ENCODE measurements at places on chromosomes 2 and 18. TPM values are rescaled to one million over a fixed set of nuclear protein-coding genes. Genes with fewer than 3 reads are reported as not detected.
A peak's percentile ranks its signal among the peaks of the same experiment; 100 is the strongest.

The DES gene
- total RNA-seq: 21,224 TPM

The EPHA4 gene
- total RNA-seq: 18.8 TPM

The LRATD1 gene
- total RNA-seq: 4.9 TPM

- peak; percentile 33 for DNase-seq
- no peaks in the 10 kb centered on the region for H3K36me3 ChIP-seq
- peaks cover 19% of the 10 kb centered on the region for H3K4me1 ChIP-seq
- no peaks in the 10 kb centered on the region for H3K27me3 ChIP-seq
- peak overlapping the region; percentile 30 for H3K4me3 ChIP-seq
- H3K27ac ChIP-seq: peak overlapping the region; percentile 72
Measured at GRCh38 chr2:144449028-144449406, 70.9 kb downstream of the ZEB2 start.

DNA sequence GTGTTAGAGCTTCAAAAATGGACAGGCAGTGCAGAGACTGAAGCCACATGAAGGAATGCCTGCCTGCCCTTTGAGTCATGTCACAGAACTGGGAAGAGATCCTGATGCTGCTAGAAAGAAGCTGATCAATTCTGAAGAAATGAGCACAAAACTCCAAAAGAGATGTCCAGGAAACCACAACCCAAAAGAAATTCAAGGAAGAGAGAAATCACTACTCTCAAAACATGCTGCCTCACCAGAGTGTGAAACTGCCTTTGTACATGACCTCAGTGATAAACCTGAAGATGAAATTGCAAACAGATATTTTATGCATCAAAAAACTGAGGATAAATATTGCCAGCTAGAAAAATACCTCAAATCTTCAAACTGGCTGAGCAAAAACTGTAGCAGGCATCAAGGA lies 20.5 kb downstream of the USP40 start:
- H3K4me3 ChIP-seq: no peak overlapping the region
- H3K27ac ChIP-seq: no peak overlapping the region
- no peaks in the 10 kb centered on the region for H3K27me3 ChIP-seq

GRCh38 chr2:214139630-214140284 lies 271.1 kb upstream of the VWC2L start:
- no peak overlapping the region for H3K4me3 ChIP-seq
- no peak for DNase-seq
- H3K36me3 ChIP-seq: no peaks in the 10 kb centered on the region
- no peak overlapping the region for H3K27ac ChIP-seq
- no peaks in the 10 kb centered on the region for H3K27me3 ChIP-seq
- no peaks in the 10 kb centered on the region for H3K4me1 ChIP-seq

DNA sequence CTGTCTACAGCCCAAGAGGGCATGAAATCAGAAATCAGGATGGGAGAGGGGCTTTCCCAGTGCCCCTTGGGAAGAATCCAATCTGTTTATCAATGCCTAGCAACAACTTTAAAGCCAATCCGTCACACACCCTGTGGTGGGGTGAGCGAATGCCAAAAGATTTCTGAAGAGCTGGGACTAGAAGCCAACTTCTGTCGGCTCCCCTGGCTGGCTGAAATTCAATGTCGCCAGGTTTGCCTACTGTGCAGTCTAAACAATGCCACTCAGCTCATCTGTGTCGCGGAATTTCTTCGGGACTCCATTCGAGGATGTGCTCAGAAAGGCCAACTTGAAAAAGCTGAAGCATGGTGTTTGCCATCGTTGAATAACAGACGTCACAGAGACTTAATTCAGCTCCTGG lies 31.5 kb upstream of the NCKAP5 start:
- H3K27ac ChIP-seq: no peak overlapping the region
- peaks cover 5% of the 10 kb centered on the region for H3K4me1 ChIP-seq
- no peak overlapping the region for H3K4me3 ChIP-seq
- DNase-seq: no peak
- H3K27me3 ChIP-seq: no peaks in the 10 kb centered on the region

GRCh38 chr2:234308813-234309195 lies 188.1 kb downstream of the ARL4C start:
- DNase-seq: peak; percentile 18
- no peaks in the 10 kb centered on the region for H3K36me3 ChIP-seq
- no peak overlapping the region for H3K27ac ChIP-seq
- H3K4me3 ChIP-seq: no peak overlapping the region
- H3K4me1 ChIP-seq: no peaks in the 10 kb centered on the region

DNA sequence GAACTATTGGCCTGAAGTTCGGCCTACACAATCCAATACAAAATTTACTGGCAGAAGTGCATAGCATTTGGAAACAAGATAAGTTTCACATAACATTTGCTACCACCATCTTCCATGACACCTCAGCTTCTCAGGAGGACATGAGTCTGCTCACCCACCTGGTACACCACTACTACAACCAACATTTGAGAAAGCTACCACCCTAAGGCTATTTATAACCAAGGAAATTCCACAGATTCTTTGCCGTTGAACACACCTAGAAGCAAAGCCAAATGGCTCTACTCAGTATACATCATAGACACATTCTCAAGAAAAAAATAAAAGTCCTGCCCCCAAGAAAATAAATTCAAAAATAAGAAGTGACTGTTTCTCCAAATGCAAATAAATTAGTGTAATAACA lies 145.3 kb downstream of the SPAG16 start:
- H3K4me1 ChIP-seq: no peaks in the 10 kb centered on the region
- no peak overlapping the region for H3K27ac ChIP-seq
- no peak for DNase-seq
- no peak overlapping the region for H3K4me3 ChIP-seq

DNA sequence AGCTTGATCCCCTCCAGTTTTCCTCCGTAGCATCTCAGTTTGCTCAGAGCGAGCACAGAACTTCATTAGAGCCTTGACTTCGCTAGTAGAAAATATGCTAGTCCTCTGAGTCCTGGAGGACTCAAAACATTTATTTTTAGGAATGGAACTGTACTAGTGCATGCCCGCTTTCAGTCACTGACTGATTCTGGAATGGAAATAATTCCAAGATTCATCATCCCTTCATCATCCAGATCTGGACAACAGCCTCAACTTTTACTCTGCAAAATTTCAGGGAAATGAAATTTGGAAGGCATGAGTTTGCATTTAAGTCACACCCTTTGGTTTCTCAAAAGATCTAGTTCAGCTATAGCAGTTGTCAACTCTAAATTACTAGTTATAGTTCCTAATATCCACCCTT lies 304.6 kb downstream of the XIRP2 start:
- H3K27ac ChIP-seq: peak overlapping the region; percentile 88
- H3K36me3 ChIP-seq: no peaks in the 10 kb centered on the region
- DNase-seq: no peak

- H3K27ac ChIP-seq: no peak overlapping the region
- H3K36me3 ChIP-seq: no peaks in the 10 kb centered on the region
- H3K27me3 ChIP-seq: no peaks in the 10 kb centered on the region
- DNase-seq: no peak
Measured at GRCh38 chr2:227921648-227922047, 50.2 kb downstream of the DAW1 start.

- H3K4me3 ChIP-seq: no peak overlapping the region
- peaks cover 21% of the 10 kb centered on the region for H3K36me3 ChIP-seq
- H3K27ac ChIP-seq: no peak overlapping the region
- DNase-seq: no peak
- H3K27me3 ChIP-seq: no peaks in the 10 kb centered on the region
- peaks cover 11% of the 10 kb centered on the region for H3K4me1 ChIP-seq
Measured at GRCh38 chr2:11250400-11251196, 93.8 kb downstream of the ROCK2 start.

DNA sequence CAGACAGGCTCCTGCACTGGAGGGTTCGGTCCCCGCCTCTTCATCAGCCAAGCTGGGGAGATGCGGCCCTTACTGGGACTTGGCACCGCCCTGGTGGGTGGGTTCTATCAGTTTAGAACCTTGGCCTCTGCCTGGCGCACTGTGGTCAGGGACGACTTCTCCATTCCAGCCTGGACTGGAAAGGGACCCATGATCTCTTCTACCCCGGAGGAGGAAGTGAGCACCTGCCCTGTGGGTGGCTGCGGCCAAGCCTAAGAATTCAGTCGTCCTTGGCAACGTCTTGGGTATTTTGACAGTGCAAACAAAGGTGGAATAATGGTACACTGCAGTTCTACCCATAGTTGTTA lies 106.9 kb upstream of the CD302 start:
- no peaks in the 10 kb centered on the region for H3K27me3 ChIP-seq
- H3K4me3 ChIP-seq: peak overlapping the region; percentile 47
- DNase-seq: no peak
- H3K4me1 ChIP-seq: peaks cover 6% of the 10 kb centered on the region
- no peak overlapping the region for H3K27ac ChIP-seq

Measured in gastrocnemius medialis (tissue), 4 donors.